ENCODE measurements at places on chromosomes 6 and 20.
A peak's percentile ranks its signal among the peaks of the same experiment; 100 is the strongest.

DNA sequence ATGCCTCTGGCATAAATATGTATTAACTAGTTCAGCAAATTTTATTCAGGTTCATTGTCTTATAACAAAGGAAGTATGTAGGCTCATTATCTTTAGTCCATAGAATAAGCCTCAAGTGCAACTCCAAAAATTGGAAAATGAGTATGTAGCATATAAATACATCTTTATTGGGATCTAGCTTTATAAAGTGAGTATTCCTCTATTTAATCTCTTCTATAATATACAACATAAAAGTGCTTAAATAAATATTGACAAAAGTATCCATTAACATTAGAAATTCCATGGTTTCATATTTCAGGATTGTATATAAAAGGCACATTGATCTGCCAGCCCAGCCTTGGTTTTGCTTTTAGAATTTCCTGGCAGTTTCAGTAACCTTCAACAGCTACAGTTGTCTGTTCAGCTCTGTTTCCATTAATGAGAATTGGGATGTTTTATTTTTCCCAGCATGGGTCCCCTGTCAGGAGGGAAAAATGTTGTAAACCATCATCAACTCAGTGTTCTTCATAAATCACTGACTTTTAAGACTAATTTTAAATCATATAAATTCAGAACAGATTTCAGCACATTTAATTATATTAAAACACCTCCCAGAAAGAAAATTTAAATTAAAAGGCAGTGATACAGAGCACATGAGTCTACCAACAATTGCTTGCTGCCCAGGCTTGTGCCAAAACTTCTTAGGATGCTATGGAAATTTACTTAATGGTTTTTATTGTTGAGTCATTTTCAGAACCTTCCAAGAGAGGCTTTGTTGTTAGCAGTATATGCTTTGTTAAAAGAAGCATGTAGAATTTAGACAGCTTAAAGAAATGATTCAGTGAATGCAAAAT, 119.7 kb downstream of the ADGRG6 start:
- peaks cover 25% of the 10 kb centered on the region for H3K27me3 ChIP-seq
- no peak overlapping the region for H3K4me3 ChIP-seq
- no peaks in the 10 kb centered on the region for H3K36me3 ChIP-seq
- no peaks in the 10 kb centered on the region for H3K4me1 ChIP-seq

DNA sequence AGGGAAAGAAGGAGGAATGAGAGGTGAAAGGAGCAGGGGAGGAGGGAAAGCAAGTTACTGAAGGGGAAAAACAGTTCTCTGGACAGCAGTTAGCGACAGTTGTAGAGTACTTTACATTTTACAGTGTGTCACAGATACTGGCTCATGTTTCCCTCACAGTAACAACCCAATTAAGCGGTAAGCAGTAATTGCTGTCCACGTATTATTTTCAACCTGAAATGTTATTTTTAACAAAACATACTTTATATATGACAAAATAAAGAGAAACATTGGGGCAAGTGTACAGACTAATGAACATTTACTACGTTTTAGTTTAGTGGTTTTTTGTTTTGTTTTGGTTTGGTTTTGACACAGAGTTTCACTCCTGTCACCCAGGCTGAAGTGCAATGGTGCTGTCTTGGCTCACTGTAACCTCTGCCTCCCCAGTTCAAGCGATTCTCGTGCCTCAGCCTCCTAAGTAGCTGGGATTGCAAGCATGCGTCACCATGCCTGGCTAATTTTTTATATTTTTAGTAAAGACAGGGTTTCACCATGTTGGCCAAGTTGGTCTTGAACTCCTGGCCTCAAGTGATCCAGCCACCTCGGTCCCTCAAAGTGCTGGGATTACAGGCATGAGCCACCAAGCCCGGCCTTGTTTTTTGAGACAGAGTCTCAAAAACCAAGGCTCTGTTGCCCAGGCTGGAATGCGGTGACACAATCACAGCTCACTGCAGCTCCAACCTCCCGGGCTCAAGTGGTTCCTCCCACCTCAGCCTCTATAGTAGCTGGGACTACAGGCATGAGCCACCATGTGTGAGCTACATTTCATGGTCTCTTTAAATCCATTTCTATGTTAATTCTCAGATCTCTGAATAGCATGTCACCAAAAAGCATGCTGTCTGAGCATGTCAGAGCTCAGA, 22.6 kb upstream of the BTN3A2 start:
- DNase-seq: no peak
- H3K27ac ChIP-seq: peak overlapping the region; percentile 96
- H3K4me1 ChIP-seq: peaks cover 13% of the 10 kb centered on the region
- H3K36me3 ChIP-seq: no peaks in the 10 kb centered on the region

DNA sequence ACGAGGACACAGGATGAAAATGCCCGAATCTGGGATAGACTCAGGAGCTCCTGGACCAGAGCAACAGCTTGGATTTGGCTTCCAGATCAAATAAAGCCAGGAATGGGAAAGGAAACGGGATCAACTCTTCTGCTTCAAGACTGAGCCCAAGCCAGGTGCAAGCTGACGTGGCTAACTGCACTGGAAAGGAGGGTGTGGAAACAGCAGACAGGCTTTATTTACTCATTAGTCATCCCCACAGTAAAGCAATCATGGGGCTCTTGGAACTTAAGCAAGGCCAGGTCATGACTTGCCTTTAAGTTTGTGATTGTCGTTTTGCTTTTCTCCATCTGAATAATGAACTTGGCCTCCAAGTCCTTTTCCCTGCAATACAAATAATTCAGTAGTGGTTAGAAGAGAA, 45.2 kb downstream of the KIF16B start:
- H3K27ac ChIP-seq: no peak overlapping the region
- H3K4me1 ChIP-seq: peaks cover 3% of the 10 kb centered on the region
- peaks cover 2% of the 10 kb centered on the region for H3K36me3 ChIP-seq
- H3K27me3 ChIP-seq: no peaks in the 10 kb centered on the region
- H3K4me3 ChIP-seq: no peak overlapping the region

DNA sequence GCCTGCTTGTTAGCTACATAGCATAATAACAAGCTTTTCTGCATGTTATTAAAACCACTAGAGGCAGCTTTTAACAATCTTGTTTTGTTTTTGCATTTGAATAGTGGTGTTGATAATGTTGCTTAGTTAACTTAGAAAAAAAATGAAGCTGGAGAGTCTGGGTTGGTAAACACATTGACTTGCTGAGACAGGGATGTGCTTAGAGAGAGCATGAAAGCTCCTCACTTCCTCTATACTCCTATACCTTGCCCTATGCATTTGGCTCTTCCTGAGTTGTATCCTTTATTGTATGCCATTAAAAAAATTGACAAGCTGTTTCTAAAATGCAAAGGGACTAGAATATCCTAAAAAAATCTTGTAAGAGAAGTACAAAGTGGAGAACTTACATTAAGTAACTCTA, 13.6 kb downstream of the FAM83B start:
- no peak overlapping the region for H3K27ac ChIP-seq
- no peak for DNase-seq
- no peaks in the 10 kb centered on the region for H3K4me1 ChIP-seq
- H3K27me3 ChIP-seq: no peaks in the 10 kb centered on the region
- no peaks in the 10 kb centered on the region for H3K36me3 ChIP-seq

- peak overlapping the region; percentile 96 for H3K27ac ChIP-seq
- H3K27me3 ChIP-seq: no peaks in the 10 kb centered on the region
- H3K4me3 ChIP-seq: peak overlapping the region; percentile 82
- no peak for DNase-seq
- peaks cover 22% of the 10 kb centered on the region for H3K36me3 ChIP-seq
Measured at GRCh38 chr6:26103141-26103769, 16.0 kb downstream of the HFE start.

DNA sequence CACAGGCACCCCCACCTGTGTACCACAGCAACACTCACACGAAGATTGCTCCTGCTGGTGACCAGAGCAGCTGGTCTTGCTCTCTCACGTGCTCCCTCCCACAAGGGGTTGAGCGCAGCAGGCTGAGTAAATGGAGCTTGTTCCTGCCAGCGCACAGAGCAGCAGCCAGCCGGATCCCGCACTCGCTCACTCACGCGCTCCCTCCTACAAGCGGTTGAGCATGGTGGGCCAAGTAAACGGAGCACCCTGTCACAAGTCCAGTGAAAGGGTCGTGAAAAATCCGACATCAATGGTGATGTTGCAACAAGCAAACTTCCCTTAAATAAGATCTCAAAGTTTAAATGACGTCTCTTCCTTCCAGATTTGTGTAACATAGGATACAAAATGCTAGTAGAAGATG, 313.7 kb downstream of the FOXC1 start:
- no peak overlapping the region for H3K4me3 ChIP-seq
- no peaks in the 10 kb centered on the region for H3K4me1 ChIP-seq
- DNase-seq: no peak
- H3K27me3 ChIP-seq: no peaks in the 10 kb centered on the region
- no peaks in the 10 kb centered on the region for H3K36me3 ChIP-seq

- DNase-seq: no peak
- no peaks in the 10 kb centered on the region for H3K27me3 ChIP-seq
- no peak overlapping the region for H3K4me3 ChIP-seq
- peaks cover 1% of the 10 kb centered on the region for H3K4me1 ChIP-seq
Measured at GRCh38 chr6:30042914-30043313, 18.2 kb upstream of the POLR1H start.

GRCh38 chr6:14732226-14732843, 513.5 kb upstream of the JARID2 start:
- H3K4me3 ChIP-seq: peak overlapping the region; percentile 53
- no peak for DNase-seq
- no peaks in the 10 kb centered on the region for H3K27me3 ChIP-seq
- peak overlapping the region; percentile 84 for H3K27ac ChIP-seq
- H3K4me1 ChIP-seq: peaks cover 33% of the 10 kb centered on the region

DNA sequence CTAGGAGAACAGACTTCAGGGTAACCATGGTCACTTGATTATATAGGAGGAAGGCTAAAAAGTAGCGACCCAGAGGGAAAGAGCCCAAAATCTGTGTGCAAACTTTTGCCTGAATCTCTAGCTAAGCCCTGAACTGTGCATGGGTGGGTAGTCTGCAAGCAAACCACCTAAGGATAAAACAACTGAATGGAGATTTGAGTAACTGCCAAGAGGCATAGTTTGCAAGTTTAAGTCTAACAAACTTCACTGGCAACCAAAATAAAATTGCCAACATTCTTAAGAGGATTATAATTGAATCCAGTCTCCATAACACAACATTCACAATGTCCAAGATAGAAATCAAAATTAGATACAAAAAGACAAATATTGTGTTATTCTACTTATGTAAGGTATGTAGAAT, 192.0 kb upstream of the PLN start:
- no peaks in the 10 kb centered on the region for H3K27me3 ChIP-seq
- no peak overlapping the region for H3K4me3 ChIP-seq

DNA sequence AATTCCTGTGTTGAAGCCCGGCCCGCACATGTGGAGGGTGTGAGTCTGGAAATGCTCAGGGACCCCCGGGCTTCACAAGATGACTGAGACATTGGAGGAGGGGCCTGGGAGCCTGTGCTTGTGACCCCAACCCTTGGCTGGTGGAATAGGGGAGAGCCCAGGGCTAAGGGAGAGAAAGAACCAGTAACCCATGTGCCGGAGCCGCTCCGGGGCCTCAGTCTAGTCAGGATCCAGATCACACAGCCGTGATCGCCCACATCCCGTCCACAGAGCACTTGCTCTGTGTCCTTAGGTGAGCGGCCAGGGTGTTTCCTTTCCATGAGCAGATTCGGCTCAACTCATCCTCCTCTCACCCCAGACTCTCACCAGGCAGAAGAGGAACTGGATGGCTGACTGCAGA, 152.3 kb upstream of the RPS6KA2 start:
- no peak overlapping the region for H3K27ac ChIP-seq
- peaks cover 18% of the 10 kb centered on the region for H3K27me3 ChIP-seq
- peaks cover 3% of the 10 kb centered on the region for H3K36me3 ChIP-seq
- no peaks in the 10 kb centered on the region for H3K4me1 ChIP-seq
- DNase-seq: no peak

- no peak for DNase-seq
- H3K4me1 ChIP-seq: peaks cover 15% of the 10 kb centered on the region
Measured at GRCh38 chr6:157993076-157993475, 11.4 kb downstream of the SYNJ2 start.

- no peak overlapping the region for H3K4me3 ChIP-seq
- H3K27ac ChIP-seq: no peak overlapping the region
- peaks cover 2% of the 10 kb centered on the region for H3K4me1 ChIP-seq
- peaks cover 29% of the 10 kb centered on the region for H3K27me3 ChIP-seq
- no peaks in the 10 kb centered on the region for H3K36me3 ChIP-seq
- no peak for DNase-seq
Measured at GRCh38 chr6:39269961-39270360, 40.7 kb upstream of the KCNK5 start.

DNA sequence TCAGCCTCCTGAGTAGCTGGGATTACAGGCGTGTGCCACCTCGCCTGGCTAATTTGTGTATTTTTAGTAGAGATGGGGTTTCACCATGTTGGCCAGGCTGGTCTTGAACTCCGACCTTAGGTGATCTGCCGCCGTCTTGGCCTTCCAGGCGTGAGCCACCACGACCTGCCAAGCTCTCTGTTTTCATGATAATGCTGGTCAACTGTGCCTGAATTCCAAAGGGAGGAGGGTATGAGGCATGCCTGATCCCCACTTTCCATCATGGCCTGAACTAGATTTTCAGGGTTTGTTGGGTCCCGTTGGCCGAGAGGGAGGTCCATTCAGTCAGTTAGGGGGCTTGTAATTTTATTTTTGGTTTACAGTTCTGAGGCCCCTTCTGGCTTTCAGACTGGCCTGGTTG, 28.0 kb upstream of the ANGPT4 start:
- H3K36me3 ChIP-seq: no peaks in the 10 kb centered on the region
- peaks cover 55% of the 10 kb centered on the region for H3K27me3 ChIP-seq
- H3K27ac ChIP-seq: no peak overlapping the region
- DNase-seq: no peak
- no peaks in the 10 kb centered on the region for H3K4me1 ChIP-seq
- H3K4me3 ChIP-seq: no peak overlapping the region

- no peak overlapping the region for H3K4me3 ChIP-seq
- no peaks in the 10 kb centered on the region for H3K4me1 ChIP-seq
- H3K36me3 ChIP-seq: no peaks in the 10 kb centered on the region
- peaks cover 44% of the 10 kb centered on the region for H3K27me3 ChIP-seq
Measured at GRCh38 chr6:16209539-16209938, 28.8 kb upstream of the GMPR start.

DNA sequence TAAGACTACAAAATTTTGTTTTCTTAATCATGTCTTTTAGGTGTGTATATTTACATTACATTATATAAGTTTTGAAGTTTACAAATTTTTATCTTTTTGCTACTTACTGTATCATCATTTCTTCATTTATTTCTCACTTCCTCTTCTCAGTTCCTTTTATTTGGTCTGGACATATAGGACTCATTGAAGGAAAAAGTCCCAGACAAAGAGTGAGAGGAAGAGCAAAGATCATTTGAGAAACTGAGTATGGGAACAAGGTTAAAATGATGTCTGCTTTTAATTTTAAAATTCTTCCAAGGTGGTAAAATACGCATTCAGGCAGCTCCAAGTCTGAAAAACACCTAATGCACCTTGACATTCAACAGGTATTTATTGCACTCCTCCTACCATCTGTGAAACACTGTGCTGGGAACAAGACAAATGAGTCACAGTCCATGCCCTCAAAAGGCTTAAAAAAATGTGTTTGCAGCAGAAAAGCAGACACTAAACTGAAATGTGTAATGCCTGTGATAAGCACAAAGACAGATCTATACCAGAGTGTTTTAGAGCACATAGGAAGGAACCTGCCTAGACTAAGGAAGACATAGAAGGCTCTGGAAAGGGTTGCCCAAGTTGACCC, 63.2 kb downstream of the PKIB start:
- H3K27ac ChIP-seq: no peak overlapping the region
- H3K4me1 ChIP-seq: no peaks in the 10 kb centered on the region
- H3K27me3 ChIP-seq: no peaks in the 10 kb centered on the region
- no peaks in the 10 kb centered on the region for H3K36me3 ChIP-seq
- DNase-seq: no peak
